Stimulated activated CD8-positive, alpha-beta memory T cell treated with anti-CD3 and anti-CD28 coated beads, Interleukin-12 subunit alpha, Interleukin-12 subunit beta, amount 100 ng/mL, for 4 hours (primary cell): ENCODE measurements at places on chromosomes 5 and 9.

DNA sequence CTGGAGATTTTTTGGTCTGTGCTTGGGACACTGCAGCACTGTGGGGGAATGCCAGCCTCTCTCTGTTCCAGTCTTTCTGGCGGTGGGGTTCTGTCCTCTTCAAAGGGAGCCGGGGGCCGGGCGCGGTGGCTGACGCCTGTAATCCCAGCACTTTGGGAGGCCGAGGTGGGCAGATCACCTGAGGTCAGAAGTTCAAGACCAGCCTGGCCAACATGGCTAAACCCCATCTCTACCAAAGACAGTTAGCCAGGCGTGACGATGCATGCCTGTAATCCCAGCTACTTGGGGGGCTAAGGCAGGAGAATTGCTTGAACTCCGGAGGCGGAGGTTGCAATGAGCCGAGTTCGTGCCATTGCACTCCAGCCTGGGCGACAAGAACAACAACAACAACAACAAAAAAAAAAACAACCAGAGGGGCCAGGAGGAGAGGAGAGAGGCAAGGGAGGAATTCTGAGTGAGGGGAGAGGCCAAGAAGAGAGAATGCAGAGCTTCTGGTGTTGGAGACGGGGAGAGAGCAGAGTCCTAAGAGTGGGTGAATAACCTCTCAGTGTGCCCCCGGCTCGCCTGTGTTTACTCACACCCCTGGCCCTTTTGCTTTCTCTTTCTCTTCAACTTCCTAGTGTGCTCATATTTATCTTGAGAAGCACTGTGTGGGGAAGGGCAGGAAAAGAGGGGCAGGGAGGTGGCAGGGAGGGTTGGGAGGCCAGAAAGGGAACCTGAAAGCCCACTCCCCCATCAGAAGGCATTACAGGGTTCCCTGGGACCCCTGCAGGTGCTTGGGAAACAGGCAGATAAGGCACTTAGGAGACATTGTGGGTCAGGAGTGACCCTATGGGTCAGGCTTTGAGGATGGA lies 3.2 kb upstream of the SET start:
- DNase-seq: no peak

GRCh38 chr5:35004200-35004599 lies 43.5 kb downstream of the AGXT2 start:
- no peak for DNase-seq

DNA sequence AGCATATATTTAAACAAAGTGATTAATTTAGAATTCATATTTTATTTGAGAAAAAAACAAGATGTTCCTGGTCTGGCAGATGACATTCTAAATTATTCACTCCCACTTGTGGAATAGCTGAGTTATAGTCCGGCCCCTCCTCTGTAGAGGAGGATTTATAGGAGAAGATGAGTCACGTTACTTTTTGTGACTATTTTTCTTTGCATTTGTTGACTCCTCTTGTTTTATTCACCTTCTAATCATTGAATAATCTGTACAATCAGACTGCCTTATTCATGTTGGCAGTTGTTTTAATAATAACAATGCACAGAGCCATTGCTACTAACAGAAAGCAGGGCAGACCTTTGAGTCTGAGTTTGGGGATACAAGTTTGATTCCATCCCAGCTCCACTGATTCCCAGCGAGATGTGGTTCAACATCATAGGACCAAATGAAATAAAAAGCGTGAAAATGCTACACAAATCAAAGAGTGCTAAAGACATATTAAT lies 23.2 kb downstream of the DOCK8 start:
- no peak for DNase-seq

DNA sequence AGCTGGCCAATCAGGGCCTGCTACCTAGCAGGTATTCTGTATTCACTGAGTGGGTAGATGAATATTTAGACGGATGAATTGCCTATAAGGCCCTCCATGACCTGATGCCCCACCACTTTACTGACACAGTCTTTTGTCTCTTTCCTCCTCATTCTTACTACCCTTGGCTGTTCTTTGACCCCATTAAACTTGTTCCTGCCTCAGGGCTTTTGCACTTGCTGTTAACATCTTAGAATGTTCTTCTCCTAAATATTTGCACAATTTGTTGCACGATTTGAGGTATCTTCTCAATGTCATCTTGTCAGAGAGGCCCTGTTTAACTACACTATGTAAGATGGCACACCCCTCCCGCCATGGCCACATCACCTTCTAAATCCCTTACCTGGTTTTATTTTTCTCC lies 3.3 kb upstream of the TTC23L start:
- no peak for DNase-seq

DNA sequence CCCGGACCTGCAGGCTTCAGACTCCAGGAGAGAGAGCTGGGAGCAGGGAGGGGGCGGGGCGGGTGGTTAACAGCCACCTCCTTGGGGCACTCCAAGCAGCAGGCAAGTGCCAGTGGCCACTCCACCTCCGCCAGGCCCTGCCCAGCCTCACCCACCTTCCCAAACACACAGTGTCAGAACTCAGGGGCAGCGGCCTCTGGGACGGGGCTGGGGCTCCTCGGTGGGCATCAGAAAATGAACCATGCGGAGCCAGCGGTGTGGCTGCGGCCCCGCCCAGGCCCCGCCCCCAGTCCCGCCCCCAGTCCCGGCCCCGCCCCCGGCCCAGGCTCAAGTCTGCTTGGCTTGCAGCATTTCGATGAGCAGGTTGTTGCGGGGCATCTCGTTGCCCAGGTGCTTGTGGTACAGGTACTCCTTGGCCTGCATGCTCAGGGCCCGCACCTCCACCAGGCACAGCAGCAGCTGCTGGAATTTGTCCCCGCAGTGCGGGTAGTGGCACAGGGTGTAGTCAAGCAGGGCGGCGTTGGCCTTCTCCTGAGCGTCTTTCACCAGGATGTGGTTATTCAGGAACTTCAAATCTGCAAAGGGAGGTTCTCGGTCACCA lies 24.7 kb downstream of the NR5A1 start:
- DNase-seq: no peak

DNA sequence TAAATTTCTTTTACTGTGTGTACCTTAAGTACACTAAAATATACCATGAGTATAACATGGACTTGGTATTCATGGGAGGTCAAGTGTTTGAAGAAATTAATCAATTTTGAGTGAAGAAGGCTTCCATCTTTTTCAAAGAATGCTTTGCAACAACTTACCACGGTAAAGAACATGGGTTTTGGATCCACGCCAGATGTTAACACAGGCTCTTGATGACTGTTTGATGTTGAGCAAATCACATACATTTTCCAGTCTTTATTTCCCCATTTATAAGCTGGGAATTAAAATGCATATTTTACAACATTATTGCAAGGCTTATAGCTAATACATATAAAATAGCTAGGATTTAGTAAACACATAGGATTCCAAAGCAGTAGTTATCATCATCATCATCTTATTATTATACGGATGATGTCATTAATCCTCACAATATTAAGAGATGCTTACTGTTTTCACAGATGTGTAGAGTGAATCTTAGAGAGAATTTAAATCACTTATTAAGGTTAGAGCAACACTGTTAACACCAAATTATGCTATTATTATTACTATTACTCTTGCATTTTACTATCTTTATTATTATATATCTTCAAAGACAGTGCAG lies 362.0 kb downstream of the PRELID2 start:
- no peak for DNase-seq

DNA sequence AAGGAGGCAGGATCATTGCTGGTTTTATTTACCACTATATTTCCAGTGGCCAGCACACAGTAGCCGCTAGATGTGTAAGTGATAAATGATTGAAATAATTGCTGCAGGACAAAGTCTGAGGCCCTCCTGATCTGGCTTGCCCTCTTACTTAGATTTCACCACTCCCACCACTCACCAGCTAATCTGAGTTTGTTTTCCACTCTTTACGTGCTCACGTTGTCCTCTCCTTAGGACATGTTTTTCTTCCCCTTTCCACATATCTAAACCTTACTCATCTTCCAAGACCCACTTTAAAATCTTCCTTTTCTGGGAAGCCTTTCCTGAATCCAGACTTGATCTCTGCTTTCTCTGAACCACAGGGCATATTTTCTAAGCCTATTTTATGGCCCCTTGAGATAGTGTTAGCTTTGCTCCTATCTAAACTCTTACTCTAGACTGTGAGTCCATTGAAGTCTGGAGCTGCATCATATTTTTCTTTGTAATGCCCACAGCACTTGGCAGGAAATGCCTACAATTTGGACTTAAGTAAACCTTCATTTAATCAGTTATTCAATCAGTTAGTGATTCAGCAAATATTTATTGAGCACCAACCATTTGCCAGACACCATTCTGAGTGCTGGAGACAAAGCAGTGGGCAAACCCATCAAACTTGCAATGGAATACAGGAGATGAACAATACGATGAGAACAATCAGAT lies 2.4 kb downstream of the TLR4 start:
- DNase-seq: no peak

- DNase-seq: no peak
These were observed 86.6 kb downstream of the GNA14 start for GRCh38 chr9:77561331-77562018.

DNA sequence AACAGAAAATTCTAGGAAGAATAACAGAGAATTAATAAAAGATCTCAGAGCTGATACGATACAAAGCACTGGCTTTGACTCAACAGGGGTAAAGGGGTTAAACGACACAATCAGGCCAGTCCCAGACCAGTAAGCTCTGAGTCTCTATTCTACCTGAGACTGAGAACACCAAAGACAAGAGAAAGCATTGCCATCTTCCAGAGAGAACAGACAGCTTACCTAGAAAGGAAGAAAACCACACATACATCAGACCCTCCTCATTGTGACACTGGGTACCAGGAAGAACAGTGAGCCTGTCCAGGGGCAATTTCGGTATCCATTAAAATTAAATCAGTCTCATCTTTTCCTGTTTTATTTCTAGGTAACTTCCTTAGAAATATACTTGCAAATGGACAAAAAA lies 41.1 kb downstream of the MRPL36 start:
- no peak for DNase-seq

DNA sequence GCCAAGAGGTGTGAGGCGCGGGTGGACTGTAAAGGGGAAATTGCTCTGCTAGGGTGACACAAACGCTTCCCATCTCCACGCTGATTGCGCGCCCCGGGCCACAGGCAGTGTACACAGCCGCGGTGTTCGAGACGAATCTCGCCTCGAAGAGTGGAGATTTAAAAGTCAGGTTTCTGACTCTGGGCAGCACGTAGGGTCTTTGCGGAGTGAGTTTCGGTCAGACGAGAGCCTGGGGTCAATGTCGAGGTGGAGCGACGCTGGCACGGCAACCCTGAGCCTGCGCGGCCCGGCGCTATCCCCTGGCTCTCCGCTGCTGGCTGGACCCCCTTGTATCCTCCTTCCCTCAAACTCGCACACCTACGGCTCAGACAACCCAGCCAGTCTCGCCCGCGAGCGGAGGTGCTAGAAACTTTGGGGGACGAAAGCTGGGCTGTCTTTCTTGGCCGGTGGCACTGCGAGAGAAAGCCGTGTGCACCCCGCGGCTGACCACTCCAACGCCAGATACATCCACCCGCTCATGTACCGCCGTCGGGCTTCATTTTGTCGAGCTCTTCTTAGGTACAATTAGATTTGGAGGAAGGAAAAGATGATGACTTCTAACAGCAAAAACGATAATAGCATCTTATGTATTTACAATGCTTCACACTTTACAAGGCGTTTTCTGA lies 5.4 kb upstream of the FOXB2 start:
- no peak for DNase-seq

- no peak for DNase-seq
These were observed 625 bp upstream of the UBLCP1 start for GRCh38 chr5:159262472-159262858.

DNA sequence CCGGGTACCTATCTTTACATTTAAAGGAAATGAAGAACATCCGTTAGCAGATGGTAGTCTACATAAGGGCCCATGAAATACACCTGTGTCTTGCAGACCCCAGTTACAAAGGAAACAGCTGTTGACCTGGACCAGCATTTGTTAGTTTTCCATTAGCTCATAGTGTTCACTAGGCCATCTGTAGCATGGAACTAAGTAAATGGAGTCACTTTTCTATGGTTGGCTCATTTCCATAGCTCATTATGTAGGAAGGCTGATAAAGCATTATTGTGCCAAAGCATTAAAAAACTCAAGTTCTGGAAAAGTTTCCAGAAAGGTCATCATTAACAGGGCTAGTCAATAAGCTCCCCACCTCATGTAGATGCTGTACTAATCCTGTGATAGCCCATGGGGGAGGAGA lies 62.1 kb downstream of the PCSK1 start:
- no peak for DNase-seq

GRCh38 chr5:160339406-160340130 lies 27.2 kb upstream of the CCNJL start:
- DNase-seq: no peak

DNA sequence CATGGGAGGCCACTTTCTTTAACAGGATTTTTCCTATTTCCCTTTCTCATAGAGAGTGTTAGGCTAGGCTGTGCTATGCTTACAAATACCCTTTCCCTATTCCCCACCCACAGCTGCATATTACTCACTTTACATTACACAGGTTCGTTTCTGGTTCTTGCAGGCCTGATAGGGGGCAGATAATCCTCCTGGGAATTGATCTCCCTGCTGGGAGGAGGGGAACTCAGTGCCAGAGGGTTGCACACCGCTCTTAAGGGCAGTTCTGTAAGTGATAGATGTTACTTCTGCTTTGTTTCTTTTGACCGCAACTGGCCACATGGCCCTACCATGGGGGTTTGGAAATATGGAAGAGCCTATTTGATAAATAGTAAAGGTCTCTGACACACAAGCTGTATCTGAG lies 54.0 kb upstream of the NTRK2 start:
- no peak for DNase-seq

DNA sequence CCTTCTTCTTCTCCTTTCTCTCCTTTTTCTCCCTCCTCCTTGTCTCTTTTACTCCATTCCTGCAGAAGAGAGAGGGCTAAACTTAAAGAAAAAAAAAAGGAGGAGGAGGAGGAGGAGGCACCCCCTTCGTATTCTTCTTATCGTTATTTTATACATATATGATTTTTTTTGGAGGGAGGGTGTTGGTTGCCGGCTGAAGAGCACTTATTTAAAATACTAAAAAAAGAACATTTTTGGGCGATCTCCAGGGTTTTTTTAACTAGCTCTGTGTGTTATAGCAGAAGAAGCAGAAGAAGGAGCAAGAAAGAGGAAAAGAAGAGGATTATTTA lies 381 bp downstream of the NR2F1 start:
- DNase-seq: no peak

- DNase-seq: no peak
These were observed 54.0 kb upstream of the OLFM1 start for GRCh38 chr9:135033487-135033886.

DNA sequence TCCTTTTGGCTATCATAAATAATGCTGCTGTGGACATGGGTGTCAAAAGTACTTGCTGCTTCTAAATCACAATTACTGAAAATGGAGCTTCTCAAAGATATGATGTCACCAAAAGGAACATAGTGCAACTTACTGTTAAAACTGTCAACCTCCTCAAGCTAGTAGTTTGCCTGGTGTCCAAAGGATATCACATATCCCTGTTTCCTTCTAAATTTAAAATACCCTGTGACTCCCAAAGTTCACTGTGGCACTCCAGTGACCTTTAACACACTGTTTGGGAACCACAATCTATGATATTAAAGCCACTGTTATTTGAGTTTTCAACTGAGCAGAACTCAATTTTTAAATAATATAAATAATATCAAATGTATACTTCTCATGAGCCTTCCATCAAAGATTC lies 18.2 kb downstream of the GLIS3 start:
- DNase-seq: no peak

GRCh38 chr5:68689010-68689409 lies 404.8 kb upstream of the SLC30A5 start:
- DNase-seq: no peak

- DNase-seq: no peak
These were observed 17.3 kb upstream of the RNU6ATAC start for GRCh38 chr9:134181648-134182034.

- no peak for DNase-seq
These were observed 176.0 kb upstream of the TLE4 start for GRCh38 chr9:79395755-79396154.
